NCI-H774 (cell line): ENCODE measurements at places on chromosomes 7 and 10.

DNA sequence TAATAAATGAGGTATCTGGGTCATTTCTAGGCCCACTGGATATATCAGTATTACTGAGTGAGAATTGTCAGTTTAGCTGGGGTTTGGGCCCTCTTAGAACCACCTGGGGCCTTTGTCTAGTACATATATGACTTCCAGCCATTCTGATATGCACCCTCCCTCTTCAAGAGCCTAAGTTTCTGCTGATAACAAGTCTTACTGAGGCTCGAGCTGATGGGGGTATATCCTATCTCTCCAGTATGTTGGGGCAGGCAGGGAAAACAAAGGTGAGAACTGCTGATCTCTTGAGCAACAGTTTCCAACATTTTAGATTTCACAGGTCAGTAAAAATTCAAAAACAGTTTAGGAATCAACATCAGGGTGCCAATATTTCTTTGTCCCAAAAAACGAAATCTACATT lies 10.8 kb upstream of the ZNRF2 start:
- no peak for DNase-seq

GRCh38 chr7:51015581-51015980 lies 232.9 kb upstream of the GRB10 start:
- DNase-seq = no peak

GRCh38 chr7:139679731-139680594 lies 97.8 kb downstream of the HIPK2 start:
- no peak for DNase-seq

DNA sequence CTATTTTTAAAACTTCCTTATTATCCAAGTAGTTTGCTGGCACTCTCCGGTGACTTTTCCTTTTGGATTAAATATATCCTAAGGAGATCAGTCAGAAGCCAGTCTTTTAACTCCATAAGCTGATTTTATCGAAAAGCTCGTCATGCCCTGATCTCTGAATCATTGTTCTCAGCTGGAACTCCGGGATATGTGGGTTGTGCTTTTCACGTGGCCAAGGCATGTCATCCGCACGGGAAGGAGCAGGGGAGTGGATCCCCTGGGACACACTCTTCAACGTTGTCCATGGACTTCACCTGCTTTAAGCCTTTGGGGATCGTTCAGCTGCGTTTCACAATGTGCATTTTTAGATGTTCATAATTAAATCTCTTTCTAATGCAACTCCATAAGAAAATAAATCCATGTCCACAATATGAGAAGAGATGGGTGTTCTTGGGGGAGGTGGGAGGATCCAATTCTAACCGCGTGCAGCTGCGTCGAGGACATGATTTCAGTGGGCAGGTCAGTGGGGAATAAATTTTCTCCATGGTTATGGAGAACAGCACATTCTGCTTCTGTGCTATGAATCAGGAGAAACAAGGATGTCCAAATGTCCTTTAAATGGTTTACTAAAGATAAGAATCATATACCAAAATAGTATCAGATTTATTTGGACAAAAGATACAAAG lies 229.5 kb upstream of the ADARB2 start:
- no peak for DNase-seq

GRCh38 chr7:108234971-108235450 lies 104.8 kb upstream of the LAMB4 start:
- DNase-seq = no peak

GRCh38 chr7:86930554-86931307 lies 128.7 kb downstream of the ELAPOR2 start:
- no peak for DNase-seq

DNA sequence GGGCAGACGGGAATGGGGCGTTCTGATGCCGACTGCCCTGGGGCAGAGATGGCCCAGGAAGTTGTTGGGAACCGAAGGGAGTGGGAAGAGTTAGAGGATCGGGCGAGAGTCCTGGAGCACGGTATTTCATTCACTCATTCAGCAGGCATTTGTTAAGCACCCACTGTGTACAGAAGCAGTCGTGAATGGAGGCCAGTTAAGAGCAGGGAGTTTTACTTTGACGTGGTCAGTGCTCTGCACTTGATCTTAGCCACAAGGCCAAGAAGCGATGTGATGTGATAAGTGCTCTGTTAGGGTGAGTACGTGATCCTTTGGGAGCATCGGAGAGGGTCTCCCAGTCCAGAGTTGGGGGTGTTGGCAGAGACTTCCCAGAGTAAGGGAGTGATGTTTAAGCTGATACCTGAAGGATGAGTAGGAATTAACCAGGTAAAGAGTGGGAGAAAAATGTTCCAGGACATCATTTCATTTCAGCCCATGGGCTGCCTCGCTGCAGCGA lies 890 bp downstream of the ZFYVE27 start:
- DNase-seq = no peak

GRCh38 chr10:48885376-48885775 lies 54.3 kb downstream of the LRRC18 start:
- no peak for DNase-seq

DNA sequence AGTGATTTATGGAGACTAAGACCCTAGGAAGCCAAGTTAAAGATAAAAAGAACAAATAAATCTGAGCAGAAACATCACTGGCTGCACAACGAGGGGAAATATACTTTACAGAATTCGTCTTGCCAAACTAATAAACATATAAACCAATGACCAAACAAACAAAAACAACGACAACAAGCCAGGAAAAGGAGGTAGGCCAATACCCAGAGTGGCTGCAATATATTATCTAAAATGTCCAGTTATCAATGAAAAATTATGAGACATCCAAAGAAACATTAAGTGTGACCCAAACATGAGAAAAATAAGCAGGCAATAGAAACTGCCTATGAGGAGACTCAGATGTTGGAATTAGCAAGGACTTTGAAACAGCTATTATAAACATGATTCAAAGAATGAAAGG lies 81.0 kb downstream of the PKD1L1 start:
- no peak for DNase-seq

- no peak for DNase-seq
Observed at GRCh38 chr7:113071465-113071864, 15.2 kb downstream of the GPR85 start.

DNA sequence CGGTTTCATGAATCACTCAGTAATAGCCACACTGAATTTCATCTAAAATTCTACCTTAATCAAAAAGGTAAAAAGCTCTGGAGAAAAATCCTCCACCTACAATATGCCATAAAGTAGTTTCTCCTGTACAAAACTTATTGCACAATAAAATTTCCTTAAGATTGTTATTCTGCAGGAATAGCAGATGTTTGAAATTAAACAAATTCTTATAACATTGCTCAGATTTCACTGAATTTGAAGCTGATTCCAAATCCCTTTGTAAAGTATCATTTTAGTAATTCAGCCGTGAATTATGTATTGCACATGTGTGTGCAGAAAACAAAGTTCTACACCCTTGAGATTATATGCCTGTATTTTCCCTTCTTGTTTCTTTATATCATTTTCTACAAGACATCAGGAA lies 123.8 kb downstream of the AMPH start:
- DNase-seq = no peak

DNA sequence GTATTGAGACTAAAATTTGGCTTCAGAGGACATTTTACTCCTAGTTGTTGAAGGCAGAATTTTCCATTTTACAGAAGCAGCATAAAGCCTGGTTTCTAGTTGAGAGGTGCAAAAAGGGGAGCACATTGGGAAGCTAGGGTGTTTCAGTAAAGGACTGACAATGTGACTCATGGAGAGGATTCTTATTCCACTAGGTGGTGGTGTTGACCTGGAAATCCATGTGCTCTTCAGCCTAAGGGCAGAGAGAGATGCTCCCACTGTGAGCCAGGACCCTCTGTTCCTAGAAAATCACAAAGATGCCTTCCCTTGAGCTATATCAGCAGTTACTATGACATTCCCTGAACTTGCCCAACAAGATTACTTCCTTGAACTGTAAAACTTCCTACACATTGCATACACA lies 687.8 kb downstream of the IPMK start:
- peak; percentile 20 for DNase-seq

DNA sequence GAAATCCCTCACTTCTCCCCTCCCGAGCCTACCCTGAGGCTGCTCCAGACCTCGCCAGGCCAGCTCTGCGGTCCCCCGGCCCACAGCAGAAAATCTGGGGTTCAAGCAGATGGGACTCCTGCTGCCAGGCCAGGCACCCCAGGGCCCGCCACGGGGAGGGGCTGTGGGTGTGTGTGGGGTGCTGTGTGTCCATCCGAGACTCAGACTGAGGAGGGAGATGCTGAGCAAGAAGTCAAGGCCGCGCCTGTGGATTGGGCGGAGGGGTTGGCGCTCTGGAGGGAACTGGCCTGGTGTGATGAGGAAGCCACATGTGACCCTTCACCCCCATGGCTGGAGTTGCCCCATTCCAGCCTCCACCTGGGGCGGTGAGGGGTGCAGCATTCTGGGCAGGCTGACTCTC lies 51.1 kb downstream of the YKT6 start:
- DNase-seq = no peak

GRCh38 chr7:88276605-88277153 lies 30.0 kb downstream of the STEAP4 start:
- no peak for DNase-seq

GRCh38 chr10:37713642-37714041 lies 143.8 kb downstream of the ZNF248 start:
- DNase-seq = no peak

DNA sequence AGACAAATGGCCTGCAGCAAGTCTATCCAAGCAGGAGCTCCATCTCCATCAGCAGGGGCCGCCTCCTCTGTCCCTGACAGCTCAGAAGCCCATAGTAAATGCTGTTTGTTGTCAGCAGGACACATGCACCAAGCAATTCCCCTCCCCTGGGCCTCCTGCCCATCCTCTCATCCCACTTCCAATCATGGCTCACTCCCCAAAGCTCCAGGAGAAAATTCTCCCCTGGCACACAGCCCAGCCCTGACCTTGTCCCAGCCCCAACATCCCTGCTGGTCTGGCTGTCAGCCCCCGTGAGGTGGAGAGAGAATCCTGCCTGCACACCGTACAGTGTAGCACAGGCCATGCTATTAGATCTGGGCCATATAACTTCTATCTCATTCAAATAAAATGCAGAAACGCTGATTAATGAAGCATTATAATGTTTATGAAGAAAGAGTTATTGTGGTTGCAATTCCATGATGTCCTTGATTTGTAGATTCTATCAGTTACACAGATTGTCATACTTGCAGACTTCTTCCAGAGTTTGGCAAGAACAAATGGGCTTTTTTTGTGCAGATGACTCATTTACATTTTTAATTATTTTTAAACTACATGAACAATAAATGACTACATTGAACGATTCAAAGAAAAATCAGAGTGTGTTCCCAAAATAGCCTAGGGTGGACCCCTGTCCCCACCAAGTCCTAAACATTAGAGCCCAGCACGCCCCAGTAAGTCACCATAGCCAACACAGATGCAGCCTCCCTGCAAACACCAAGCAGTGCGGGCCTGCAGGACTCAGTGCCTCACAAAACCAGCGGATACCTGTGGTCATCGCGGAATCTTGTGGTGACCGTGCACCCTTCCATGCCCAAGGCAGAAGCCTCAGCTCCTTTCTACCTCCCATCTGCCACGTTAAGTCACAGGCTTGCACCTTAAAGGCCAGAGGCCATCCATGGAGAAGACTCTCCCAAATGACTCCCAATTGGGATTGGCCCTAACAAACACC lies 70.1 kb downstream of the COBL start:
- no peak for DNase-seq

GRCh38 chr10:93236393-93237040 lies 162.8 kb downstream of the CYP26A1 start:
- DNase-seq = no peak

DNA sequence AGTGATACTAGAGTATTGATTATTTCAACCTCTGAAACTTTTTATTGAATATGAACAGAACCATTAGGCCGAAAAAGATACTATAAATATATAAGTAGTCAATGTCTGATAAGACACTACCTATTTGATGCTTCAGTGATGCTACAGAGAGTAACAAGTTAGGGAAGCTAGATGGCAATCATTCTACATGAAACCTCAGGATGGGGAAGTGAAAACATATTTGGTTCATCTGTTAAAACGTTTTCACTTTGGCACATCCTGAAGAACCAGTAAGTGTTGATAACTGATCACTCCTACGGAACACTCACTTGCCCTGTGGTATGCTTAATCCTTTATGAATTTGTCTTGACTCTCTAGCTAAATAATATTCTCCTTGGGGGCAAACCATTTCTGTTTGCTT lies 1064.9 kb downstream of the NXPH1 start:
- no peak for DNase-seq

DNA sequence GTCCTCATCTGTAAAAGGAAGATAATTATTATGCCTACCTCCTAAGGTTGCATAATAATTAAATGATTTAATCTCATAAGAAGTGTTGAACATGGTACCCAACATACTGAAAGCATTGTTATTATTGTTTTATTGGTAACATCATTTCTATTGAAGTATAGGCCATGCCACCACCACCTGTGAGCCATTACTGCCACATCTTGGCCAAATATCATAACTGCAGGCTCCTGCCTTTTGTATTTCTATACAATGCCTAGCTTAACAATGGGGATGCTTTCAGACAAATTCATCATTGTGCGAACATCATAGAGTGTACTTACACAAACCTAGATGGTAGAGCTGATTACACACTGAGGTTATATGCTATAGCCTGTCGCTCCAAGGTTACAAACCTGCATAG lies 61.1 kb upstream of the NPSR1 start:
- no peak for DNase-seq

DNA sequence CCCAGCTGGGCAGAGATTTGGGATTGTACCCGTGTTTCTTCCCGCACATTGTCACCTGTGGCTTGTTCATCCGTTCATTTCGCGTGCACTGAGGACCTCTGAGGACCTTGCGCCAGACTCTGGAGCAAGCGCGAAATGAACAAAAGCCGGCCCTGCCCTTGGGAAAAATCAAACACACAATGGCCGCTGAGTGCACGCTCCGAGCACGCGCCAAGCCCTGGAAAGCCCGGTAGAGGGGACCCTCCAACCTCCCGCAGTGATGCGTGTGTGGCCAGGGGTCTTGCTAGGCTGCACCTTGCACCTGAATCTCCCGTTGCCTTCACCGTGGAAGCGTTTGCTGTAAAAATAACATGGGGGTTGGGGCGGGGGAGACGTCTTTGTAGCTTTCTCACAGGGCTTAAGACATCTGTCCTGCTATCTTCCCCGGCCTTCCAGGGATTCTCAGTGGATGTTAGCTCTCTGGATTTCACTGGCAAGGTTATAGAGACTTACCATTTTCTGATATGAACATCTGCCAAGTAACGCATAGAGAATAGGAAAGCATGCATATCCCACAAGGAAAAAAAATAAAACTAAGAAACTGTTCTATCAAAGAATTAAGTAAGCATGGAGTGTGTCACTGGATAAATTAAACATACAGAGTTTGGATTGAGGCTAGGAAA lies 37.3 kb downstream of the ZNF777 start:
- DNase-seq = no peak

DNA sequence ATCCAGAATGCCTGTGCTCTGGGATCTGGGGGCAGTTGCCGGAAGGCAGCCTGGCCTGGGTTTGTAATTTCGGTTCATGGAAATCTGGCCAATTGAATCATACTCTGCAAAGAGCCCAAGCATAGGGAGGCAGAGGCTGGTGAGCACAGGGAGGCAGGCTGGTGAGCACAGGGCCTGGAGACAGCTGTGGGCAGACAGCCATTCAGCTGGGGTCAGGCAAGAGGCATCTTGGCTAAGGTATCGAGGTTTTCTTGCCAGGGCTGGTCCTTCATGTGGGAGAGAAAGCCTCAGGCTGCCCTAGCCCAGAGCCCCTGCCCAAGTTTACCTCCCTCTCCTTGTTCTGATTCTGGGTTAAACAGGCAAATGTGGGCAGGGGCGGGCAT lies 63.7 kb upstream of the BAIAP2L1 start:
- no peak for DNase-seq
